ENCODE measurements at places on chromosomes 6 and 20. TPM values are rescaled to one million over a fixed set of nuclear protein-coding genes. Genes with fewer than 3 reads are reported as not detected.

The MANEA gene
- total RNA-seq = 9.8 TPM

GRCh38 chr6:148867862-148868261 lies 121.0 kb downstream of the UST start:
- peak; percentile 53 for DNase-seq

DNA sequence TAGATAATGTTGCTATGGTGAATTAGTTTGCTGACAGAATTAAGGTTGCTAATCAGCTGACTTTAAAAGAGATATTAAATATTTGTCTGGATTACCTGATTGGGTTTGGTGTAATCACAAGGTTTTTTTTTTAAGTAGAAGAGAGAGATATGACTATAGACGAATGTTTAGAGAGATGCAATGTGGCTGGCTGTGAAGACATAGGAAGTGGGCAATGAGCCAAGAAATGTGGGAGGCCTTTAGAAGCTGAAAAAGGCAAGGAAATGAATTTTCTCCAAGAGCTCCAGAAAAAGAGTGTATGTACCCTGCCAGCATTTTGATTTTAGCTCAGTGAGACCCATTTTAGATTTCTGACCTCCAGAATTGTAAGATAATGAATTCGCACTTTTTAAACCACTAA lies 598.3 kb downstream of the PKHD1 start:
- DNase-seq = no peak

DNA sequence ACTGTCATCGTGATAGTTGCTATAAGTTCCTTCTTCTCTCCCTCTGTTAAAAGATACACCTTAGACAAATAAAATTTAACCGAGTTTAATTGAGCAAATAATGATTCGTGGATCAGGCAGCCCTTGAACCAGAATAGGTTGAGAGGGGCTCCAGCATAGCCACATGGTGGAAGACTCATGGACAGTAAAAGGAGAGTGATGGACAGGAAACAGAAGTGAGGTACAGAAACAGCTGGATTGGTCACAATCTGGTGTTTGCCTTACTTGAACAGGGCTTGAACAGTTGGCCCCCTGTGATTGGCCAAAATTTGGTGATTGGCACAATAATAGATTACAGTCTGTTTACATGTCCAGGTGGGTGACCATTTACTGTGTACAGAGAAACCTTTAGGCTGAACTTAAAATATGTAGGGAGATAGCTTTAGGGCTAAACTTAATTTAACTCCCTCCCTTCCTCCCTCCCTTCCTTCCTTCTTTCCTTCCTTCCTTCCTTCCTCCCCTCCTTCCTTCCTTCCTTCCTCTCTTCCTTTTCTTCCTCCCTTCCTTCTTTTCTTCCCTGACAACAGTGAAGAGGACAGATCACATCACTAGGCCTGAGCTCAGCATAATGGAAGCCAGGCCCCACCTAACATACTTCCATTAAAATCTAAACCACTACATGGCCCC lies 531.8 kb upstream of the JARID2 start:
- no peak for DNase-seq

- DNase-seq = no peak
Observed at GRCh38 chr20:48800177-48800576, 27.6 kb downstream of the PREX1 start.

- DNase-seq = no peak
Observed at GRCh38 chr20:9969626-9970025, 65.2 kb upstream of the ANKEF1 start.

The TGM6 gene
- total RNA-seq = not detected
